ENCODE measurements at places on chromosomes 11 and 22.

DNA sequence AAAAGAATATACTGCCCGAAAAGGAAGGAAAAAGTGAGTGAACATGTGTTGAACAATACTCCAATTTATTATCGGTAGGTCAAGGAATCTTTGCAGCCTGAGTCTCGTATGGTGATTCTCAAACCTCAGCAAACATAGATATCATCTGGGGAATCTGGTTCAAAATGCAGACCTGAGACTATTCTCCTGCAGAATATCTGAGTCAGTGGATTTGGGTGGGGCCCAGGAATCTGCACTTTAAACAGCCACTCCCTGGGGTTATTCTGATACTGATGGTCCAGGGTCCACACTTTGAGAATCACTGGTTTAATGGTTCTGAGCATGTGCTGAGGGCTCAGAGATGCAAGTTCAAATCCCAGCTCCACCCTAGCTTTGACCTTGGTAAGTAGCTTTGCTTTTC lies 53.6 kb upstream of the GRK3 start:
- DNase-seq, result no peak
- H3K27me3 ChIP-seq, result no peaks in the 10 kb centered on the region
- no peaks in the 10 kb centered on the region for H3K4me1 ChIP-seq
- H3K27ac ChIP-seq, result no peak overlapping the region
- no peak overlapping the region for H3K4me3 ChIP-seq

DNA sequence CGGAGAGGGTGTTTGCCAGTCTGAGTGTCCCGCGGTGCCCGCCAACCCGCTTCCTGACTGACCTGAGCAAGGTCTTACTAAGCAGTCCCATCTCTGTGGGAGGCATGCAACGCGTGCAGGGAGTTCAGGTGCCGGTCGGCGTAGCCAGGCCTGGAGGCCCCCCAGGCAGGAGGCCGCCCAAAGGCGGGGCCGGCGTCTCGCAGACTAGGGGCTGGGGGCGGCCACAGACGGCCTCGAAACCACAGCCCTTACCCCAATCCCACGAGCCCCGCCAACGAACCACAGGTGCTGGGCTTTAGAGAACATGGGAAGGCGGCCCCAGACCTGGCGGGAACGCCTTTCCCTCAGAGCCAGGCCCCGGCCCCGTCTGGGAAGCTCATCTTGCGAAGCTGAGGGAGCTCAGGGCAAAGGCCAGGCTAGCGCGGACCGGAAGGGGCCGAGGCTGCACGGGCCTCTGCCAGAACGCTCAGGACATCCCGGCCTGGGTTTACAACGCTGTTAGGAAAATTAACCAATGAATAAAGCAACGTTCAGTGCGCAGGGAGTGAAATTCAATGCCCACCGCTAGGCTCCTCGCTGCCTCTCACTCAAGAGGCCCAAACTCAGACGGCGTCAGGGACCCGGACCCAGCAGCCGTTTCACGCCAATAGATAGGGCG lies 2.1 kb upstream of the MTFP1 start:
- H3K4me3 ChIP-seq, result peak overlapping the region; percentile 66
- H3K27me3 ChIP-seq, result no peaks in the 10 kb centered on the region
- peaks cover 45% of the 10 kb centered on the region for H3K4me1 ChIP-seq

DNA sequence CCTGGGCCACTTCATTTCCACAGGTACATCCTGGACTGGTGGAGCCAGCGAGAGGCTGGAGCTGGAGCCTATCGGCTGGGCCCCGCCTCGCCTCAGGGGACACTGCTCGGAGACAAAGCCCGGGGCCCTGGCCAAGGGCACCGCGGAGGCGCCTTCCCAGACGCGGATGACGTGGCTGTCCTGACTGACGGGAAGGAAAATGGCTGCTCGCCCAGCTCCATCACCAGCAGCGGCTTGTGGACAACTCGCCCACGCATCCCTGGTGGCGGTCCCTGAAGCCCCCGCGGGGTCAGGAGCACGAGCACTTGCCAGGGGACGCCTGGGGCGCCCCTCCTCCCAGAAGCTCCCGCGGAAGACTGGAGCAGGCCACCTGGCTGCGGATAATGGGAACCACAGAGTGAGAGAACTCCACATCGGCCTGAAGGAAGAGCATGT lies 49.6 kb downstream of the CECR2 start:
- no peak overlapping the region for H3K27ac ChIP-seq
- no peaks in the 10 kb centered on the region for H3K27me3 ChIP-seq
- no peak overlapping the region for H3K4me3 ChIP-seq
- no peaks in the 10 kb centered on the region for H3K4me1 ChIP-seq
- peak; percentile 82 for DNase-seq

- H3K36me3 ChIP-seq, result no peaks in the 10 kb centered on the region
- H3K27ac ChIP-seq, result no peak overlapping the region
- no peak overlapping the region for H3K4me3 ChIP-seq
- H3K4me1 ChIP-seq, result peaks cover 18% of the 10 kb centered on the region
Observed at GRCh38 chr11:65148657-65149056, 14.3 kb upstream of the SYVN1 start.

DNA sequence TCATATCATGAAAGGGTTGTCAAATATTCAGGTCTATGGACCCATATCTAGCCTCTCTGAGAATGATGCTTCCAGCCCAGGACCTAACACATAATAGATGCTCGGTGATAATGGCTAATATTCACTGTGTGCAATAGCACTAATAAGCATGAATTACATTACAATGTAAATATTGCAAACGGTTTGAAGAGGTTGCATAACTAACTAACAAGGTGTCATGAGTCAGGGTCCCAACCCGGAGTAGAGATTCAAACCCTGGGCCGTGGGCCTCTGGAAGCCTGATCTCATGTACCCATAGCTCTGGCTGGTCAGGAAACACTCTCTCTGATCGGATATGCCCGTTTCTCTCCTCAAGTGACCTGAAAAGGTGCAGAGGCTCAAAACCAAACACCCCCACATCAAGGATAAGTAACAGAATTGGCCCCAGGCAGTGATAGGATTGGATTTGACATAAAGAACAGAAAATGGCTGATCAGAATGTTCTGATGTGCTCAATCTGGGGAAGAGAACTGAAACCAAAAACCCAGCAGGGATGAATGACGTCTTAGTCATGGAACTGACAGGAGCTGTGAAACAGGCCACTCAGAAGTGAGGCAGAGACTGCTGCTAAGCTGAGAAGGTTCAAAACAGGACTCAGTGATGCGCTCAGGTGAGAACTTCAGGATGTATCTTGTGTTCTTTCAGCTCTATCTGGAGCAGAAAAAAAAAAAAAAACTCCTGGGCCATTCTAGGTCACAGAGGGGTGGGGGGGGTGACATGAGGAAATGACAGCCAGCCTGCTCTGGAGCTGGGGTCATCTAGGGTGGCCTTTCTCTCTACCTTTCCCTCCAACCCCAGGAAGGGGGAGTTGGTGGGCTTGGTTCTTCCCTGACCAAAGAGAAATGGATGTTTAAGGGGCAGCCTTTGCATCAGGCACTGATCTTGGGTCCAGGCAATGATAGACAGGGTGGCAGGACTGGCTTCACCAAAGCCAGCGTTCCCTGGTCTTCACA lies 6.6 kb upstream of the KCTD17 start:
- no peak for DNase-seq
- no peaks in the 10 kb centered on the region for H3K36me3 ChIP-seq
- no peaks in the 10 kb centered on the region for H3K27me3 ChIP-seq
- peaks cover 20% of the 10 kb centered on the region for H3K4me1 ChIP-seq

DNA sequence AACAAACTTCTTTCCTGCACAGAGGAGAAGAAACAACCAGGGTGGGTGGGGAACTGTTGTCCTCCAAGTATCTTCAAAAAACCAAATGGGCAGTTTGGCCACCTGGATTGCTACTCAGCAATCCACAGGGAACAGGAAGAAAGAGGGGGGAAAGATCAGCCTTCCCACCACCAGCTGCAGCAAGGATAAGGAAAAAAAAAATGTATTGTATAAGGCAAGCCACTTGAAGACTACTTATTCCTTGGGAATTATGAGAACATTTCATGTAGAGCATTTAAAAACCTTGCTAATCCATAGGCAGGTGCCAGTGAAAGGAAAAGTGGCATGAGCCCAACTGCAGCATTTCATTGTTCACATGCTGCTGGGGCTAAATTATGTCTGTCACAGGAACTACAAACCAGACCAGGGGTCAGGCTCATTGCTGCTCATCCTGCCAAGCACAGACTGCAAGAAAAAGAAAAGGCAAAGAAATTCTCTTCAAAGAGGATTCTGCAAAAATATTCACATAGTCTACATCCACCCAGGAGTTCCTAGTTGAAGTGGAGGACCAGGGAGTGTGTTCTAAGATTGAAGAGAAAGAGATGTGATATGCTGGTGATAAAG lies 2.2 kb downstream of the RAB30 start:
- peaks cover 31% of the 10 kb centered on the region for H3K4me1 ChIP-seq
- no peak for DNase-seq
- H3K27ac ChIP-seq, result peak overlapping the region; percentile 95
- H3K36me3 ChIP-seq, result no peaks in the 10 kb centered on the region
- H3K27me3 ChIP-seq, result no peaks in the 10 kb centered on the region
